ENCODE measurements at places on chromosomes 13 and 19. TPM values are rescaled to one million over a fixed set of nuclear protein-coding genes. Genes with fewer than 3 reads are reported as not detected.
A peak's percentile ranks its signal among the peaks of the same experiment; 100 is the strongest.

- H3K4me1 ChIP-seq, result no peaks in the 10 kb centered on the region
- no peaks in the 10 kb centered on the region for H3K27me3 ChIP-seq
- no peak overlapping the region for H3K27ac ChIP-seq
- no peak for DNase-seq
These were observed 332.4 kb downstream of the DNAJC15 start for GRCh38 chr13:43355774-43356173.

GRCh38 chr13:38693168-38693567 lies 6.3 kb downstream of the FREM2 start:
- no peak overlapping the region for H3K27ac ChIP-seq
- H3K27me3 ChIP-seq, result no peaks in the 10 kb centered on the region
- H3K4me3 ChIP-seq, result no peak overlapping the region

GRCh38 chr19:6811906-6812305 lies 39.4 kb downstream of the VAV1 start:
- no peaks in the 10 kb centered on the region for H3K27me3 ChIP-seq
- DNase-seq, result peak; percentile 18
- peaks cover 33% of the 10 kb centered on the region for H3K4me1 ChIP-seq
- H3K4me3 ChIP-seq, result no peak overlapping the region

GRCh38 chr13:67943116-67943515 lies 713.0 kb upstream of the PCDH9 start:
- no peak overlapping the region for H3K4me3 ChIP-seq
- H3K27ac ChIP-seq, result no peak overlapping the region
- H3K36me3 ChIP-seq, result no peaks in the 10 kb centered on the region
- H3K27me3 ChIP-seq, result no peaks in the 10 kb centered on the region
- H3K4me1 ChIP-seq, result no peaks in the 10 kb centered on the region

DNA sequence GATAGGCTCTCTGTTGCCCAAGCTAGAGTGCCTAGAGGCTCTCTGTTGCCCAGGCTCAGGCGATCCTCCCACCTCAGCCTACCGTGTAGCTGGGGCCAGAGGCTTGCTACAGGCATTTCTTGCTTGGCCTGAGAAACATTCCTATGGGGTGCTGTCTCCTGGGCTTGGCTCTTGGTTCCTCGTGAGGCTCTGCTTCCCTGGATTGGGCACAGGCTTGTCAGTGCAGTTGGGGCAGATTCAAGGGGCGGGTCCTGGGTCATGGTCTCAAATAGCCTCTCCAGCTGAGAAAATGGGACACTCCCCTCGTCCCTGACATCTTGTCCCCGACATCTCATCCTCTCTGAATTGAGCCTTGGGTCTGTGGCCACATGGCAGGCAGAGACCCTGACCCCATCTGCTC lies 4.9 kb downstream of the TSSK6 start:
- no peaks in the 10 kb centered on the region for H3K27me3 ChIP-seq
- no peak overlapping the region for H3K27ac ChIP-seq
- DNase-seq, result no peak
- peaks cover 17% of the 10 kb centered on the region for H3K36me3 ChIP-seq
- no peak overlapping the region for H3K4me3 ChIP-seq

DNA sequence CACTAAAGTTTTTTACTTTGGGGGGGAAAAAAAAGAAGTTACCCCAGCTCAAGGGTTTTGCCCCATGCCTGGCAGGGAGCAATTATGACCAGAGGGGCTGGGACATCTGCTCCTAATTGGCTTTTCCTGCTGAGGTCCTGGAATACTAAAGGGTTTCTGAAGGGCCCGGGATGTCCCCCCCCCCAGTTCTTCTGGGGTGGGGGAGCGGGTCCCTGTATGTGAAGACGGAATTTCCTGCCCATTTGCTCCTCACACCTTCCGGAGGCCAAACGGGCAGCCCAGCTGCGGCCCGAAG lies 1.1 kb upstream of the DLL3 start:
- no peak overlapping the region for H3K27ac ChIP-seq
- H3K36me3 ChIP-seq, result no peaks in the 10 kb centered on the region
- DNase-seq, result no peak

- H3K36me3 ChIP-seq, result peaks cover 20% of the 10 kb centered on the region
- H3K4me1 ChIP-seq, result peaks cover 45% of the 10 kb centered on the region
These were observed 2.1 kb downstream of the PRMT1 start for GRCh38 chr19:49678985-49679770.

DNA sequence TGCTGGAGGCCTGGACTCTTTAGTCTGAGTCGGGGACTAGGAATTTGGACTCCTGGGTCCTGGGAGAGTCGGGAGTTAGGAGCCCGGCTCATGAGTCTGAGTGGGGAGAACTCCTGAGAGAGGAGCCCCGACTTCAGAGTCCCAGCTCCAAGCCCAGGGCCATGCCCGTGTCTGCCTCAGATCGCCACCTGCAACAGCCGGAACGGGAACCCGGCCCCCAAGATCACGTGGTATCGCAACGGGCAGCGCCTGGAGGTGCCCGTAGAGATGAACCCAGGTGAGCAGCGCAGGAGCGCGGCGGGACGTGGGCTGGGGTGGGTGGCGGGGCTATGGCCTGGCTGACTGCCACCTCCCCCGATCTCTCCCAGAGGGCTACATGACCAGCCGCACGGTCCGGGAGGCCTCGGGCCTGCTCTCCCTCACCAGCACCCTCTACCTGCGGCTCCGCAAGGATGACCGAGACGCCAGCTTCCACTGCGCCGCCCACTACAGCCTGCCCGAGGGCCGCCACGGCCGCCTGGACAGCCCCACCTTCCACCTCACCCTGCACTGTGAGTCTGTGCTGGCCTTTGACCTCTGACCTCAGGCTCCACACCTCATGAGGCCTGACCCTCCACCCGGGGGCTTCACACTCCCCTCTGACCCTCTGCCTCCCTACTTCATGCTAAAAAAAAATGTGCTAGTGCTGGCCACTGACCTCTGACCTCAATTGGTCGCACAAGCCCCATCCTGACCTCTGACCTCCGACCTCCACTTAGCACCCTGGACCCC lies 4.4 kb downstream of the BCAM start:
- DNase-seq, result no peak
- H3K36me3 ChIP-seq, result no peaks in the 10 kb centered on the region
- no peak overlapping the region for H3K27ac ChIP-seq
- H3K4me1 ChIP-seq, result peaks cover 5% of the 10 kb centered on the region
- H3K27me3 ChIP-seq, result no peaks in the 10 kb centered on the region

DNA sequence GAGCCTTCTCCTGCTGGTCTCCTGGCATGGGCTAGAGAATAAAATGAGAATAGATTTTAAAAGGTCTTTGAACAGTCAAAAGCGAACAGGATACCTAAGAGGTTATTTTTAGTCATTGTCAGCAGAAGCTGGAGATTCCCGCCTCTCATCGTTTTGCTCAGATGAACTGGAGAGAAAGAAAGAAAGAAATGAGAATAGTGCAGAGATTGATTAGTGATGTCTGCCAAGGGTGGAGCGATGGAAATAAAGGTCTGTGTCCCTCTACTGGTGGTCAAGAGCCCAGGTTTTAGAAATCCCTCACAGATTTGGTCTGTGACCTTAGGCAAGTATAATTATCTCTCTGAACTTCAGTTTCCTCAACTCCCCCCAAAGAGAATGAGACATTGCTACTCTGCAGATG lies 5.3 kb downstream of the NCAN start:
- no peaks in the 10 kb centered on the region for H3K36me3 ChIP-seq
- H3K27me3 ChIP-seq, result peaks cover 10% of the 10 kb centered on the region
- H3K27ac ChIP-seq, result no peak overlapping the region
- no peaks in the 10 kb centered on the region for H3K4me1 ChIP-seq
- DNase-seq, result no peak

DNA sequence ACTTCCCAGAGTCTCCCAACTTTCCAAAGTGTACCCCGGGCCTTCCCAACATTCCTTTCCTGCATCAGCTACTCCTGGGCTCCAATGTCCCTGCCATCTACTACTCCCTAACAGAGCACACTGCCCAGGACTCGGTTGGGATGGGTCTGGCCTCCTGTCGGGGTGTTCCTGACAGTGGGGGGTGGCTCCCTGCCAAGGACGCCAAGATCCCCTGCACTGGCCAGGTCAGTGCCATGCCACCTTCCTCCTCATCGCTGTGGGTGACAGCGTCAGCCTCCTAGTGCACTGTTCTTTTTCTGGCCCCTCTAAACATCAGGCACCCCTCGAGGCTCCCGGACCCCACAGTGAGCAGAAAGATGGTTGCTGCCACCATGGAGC lies 13.8 kb downstream of the EPS15L1 start:
- peaks cover 22% of the 10 kb centered on the region for H3K4me1 ChIP-seq
- H3K27ac ChIP-seq, result no peak overlapping the region
- no peaks in the 10 kb centered on the region for H3K36me3 ChIP-seq
- no peak overlapping the region for H3K4me3 ChIP-seq
- no peak for DNase-seq

DNA sequence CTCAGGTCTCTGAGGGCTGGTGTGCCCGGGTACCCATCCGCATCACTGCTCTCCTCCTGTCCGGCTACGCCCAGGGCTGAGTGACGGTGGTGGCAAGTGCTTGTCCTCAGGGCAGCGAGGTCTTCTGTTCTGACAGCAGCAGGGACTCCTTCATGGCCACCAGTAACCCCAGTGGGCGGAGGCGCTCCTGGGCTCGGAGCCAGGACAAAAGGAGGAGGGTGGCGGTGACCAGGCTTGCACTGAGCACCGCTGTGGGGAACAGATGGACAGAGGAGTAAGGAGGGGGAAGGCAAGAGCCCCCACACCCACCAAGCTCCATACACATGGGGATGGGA lies 5.8 kb downstream of the CD320 start:
- no peaks in the 10 kb centered on the region for H3K27me3 ChIP-seq
- DNase-seq, result no peak
- no peak overlapping the region for H3K4me3 ChIP-seq
- H3K27ac ChIP-seq, result no peak overlapping the region
- H3K36me3 ChIP-seq, result peaks cover 4% of the 10 kb centered on the region
- peaks cover 19% of the 10 kb centered on the region for H3K4me1 ChIP-seq

DNA sequence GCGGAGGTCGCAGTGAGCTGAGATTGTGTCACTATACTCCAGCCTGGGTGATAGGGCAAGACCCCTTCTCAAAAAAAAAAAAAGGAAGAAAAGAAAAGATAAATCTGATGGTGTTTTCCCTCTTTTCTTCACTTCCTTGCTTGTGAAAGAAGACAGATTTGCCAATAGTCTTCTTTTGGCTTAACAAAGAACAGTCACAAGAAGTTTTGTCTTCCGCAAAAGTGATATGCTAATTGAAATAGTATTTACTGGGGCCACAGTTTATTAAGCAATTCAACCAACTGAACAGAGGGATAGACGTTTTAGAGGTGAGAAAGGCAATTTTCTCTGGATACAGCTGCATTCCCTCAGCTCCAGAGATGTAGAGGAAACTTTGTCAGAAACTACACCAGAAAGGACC lies 22.9 kb upstream of the PLAUR start:
- H3K27ac ChIP-seq, result no peak overlapping the region
- H3K27me3 ChIP-seq, result peaks cover 2% of the 10 kb centered on the region
- DNase-seq, result no peak
- no peaks in the 10 kb centered on the region for H3K36me3 ChIP-seq
- H3K4me3 ChIP-seq, result no peak overlapping the region

GRCh38 chr13:110242615-110243014 lies 64.3 kb downstream of the COL4A1 start:
- DNase-seq, result no peak
- no peak overlapping the region for H3K4me3 ChIP-seq

GRCh38 chr19:46471811-46472543 lies 614 bp upstream of the PNMA8A start:
- no peak for DNase-seq
- peaks cover 8% of the 10 kb centered on the region for H3K27me3 ChIP-seq
- H3K4me3 ChIP-seq, result no peak overlapping the region
- H3K4me1 ChIP-seq, result no peaks in the 10 kb centered on the region
- no peaks in the 10 kb centered on the region for H3K36me3 ChIP-seq
- H3K27ac ChIP-seq, result no peak overlapping the region

DNA sequence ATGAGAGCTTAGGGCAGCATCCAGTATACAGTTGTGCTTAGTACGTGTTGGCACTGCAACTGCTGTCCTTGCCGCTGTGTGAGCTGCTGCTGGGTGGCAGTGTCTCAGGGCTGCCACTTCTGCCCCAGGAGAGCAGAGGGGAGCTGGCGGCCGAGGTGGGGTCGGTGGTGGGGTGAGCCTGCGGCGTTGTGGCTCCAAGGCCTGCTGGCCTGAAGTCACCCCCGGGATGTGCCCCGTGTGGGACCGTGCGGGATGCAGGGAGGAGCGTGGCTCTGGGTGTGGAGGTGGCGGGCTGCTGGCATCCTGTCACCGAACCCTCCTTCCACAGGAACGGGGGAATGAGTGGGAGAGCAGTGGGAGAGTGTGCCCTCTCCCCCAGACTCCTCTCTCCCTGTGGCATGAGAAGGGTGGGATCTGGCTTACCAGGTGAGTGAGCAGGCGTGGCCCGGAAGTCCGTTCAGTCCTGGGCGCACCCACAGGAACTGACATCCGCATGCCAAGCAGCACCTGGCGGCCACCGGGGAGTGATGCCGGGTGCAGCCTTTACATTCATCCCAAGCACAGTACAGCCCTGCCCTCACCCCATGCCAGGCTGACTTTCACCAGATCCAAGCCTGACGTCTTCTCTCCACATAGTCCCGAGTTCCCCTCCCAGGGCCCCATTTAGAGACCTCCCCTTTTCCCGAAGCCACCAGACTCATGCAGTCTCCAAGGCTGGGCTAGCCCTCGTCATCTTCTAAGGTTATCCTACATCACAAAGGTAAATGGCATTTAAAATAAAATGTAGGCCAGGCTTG lies 26.6 kb downstream of the MCF2L start:
- no peaks in the 10 kb centered on the region for H3K36me3 ChIP-seq
- H3K27me3 ChIP-seq, result no peaks in the 10 kb centered on the region
- H3K4me3 ChIP-seq, result no peak overlapping the region
- DNase-seq, result no peak
- H3K27ac ChIP-seq, result no peak overlapping the region

- H3K36me3 ChIP-seq, result no peaks in the 10 kb centered on the region
- DNase-seq, result no peak
- H3K27me3 ChIP-seq, result peaks cover 6% of the 10 kb centered on the region
- no peak overlapping the region for H3K4me3 ChIP-seq
- H3K27ac ChIP-seq, result no peak overlapping the region
These were observed 176.5 kb downstream of the USP12 start for GRCh38 chr13:26995159-26995558.

DNA sequence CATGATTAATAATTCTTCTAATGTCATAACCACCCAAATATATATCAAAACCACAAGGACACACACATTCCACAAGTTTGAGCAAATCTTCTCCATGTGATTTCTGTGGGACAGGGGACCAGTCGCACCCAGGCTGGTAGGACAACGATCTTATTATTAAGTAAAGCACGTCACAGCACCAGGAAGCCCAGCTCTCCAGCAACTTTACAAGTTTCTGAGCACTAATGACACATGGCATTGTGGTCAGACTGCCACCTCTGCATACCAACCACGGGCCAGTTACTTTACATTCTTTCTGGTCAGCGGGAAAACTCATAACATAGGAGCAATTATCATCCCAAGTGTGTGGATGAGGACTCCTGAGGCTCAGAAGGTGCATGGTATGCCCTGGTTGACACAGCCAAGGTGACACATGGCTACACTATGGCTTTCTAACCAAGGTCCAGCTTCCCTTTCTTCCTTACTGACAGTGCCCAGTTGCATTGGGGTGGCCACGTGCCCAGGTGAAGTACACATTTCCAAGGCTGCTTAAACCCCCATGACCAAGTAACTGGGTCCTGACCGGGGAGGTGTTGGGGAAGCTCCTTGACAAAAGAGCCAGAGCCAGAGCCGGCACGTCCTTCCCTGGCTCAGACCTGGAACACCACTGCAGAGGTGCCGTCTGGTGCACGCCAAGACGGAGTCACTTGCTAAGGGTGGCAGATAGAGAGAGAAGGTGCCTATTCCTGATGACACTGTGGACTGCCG lies 27.4 kb downstream of the LATS2 start:
- H3K27me3 ChIP-seq, result no peaks in the 10 kb centered on the region
- H3K4me3 ChIP-seq, result no peak overlapping the region
- no peak overlapping the region for H3K27ac ChIP-seq
- no peaks in the 10 kb centered on the region for H3K36me3 ChIP-seq
- DNase-seq, result no peak

The SLC17A7 gene
- not detected for total RNA-seq

The CBY2 gene
- 0.96 TPM for total RNA-seq

The DENND1C gene
- 125 TPM for total RNA-seq

The C19orf38 gene
- 0.49 TPM for total RNA-seq

The SRRM5 gene
- 0.64 TPM for total RNA-seq

Measured in CD4-positive, CD25-positive, alpha-beta regulatory T cell (primary cell).